AML-193 (cell line): ENCODE measurements at places on chromosomes 6 and 20.
A peak's percentile ranks its signal among the peaks of the same experiment; 100 is the strongest.

DNA sequence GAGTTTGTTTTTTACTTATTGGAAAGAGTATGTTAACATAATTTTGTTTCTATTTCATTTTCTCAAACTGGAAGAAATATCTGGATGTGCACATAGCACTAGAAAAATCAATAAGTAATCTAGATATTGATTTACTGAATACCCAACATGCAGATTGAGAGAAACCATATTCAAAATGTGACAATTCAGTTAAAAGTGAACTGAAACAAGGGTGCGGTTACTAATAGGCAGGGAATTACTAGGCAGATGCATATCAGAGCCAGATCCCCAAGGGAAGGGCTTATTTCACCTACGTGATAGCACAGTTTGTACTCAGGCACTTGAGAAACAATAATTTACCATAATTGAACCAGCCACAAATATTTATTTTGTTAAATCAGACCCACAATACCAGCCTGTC is 493.1 kb upstream of the FLRT3 start:
- DNase-seq: no peak

DNA sequence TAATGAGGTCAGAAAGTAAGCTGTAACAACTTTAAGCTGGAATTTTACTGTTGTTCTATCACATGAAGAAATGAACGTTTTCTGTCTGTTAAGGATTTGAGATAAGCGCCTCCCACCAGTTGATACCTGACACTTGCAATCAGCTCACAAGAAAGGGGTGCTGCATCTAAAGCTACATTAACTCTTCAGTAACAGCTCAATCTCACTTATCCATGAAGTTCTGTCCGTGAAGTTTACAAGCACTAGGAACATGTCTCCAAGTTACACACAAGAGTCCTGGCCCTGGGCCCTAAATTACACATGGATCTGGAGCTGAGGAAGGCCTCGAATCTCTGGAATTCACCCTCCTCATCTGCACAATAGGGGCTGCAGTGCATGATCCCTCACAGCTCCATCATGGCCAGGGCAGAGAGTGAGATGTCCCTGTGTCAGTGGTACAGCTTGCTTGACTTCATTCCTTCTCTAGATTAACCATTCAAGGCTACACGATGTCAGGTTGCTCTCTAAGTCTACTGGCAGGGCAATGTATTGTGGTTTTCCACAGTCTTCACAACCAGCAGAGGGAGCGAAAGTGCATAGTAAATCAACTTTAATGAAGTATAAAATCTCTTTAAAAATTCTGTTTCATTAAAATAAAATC is 182.4 kb upstream of the MCHR2 start:
- peak; percentile 33 for DNase-seq

DNA sequence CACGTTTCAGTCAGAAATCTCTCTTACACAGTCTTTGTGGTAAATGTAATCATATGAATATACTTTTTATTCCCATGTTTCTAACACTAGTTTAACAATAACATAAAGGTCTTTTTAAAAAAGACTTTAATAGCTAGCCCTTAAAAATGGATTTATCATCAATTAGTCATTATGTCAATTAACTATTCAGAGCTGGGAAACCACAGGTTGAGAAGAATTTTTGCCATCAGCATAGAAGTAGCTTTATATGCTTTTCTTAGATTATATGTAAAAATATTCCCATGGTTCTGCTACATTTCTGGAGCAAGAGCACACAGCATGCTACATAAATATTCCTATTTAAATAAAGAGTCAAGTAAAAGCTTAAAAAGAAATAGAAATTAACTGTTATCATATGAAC is 35.5 kb downstream of the ASCC3 start:
- DNase-seq: no peak

DNA sequence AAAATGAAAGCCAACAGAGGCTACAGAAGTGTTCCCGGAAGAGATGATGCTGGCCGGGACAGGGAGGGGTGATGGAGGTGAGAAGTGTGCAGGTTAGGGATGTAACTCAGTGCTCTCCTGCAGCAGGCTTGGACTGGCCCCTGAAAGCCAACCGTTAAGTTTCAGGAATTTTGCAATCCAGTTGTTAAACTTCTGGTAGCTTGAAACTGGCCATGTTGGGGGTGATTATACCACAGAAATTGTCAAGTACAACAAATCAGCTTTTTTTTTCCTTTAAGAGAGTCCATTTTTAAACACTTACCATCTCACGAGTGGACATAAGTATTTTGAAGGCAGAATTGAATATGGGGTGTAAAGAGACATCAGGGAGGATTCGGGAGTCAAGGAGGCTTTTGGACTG is 8.8 kb upstream of the SIRPB1 start:
- no peak for DNase-seq

DNA sequence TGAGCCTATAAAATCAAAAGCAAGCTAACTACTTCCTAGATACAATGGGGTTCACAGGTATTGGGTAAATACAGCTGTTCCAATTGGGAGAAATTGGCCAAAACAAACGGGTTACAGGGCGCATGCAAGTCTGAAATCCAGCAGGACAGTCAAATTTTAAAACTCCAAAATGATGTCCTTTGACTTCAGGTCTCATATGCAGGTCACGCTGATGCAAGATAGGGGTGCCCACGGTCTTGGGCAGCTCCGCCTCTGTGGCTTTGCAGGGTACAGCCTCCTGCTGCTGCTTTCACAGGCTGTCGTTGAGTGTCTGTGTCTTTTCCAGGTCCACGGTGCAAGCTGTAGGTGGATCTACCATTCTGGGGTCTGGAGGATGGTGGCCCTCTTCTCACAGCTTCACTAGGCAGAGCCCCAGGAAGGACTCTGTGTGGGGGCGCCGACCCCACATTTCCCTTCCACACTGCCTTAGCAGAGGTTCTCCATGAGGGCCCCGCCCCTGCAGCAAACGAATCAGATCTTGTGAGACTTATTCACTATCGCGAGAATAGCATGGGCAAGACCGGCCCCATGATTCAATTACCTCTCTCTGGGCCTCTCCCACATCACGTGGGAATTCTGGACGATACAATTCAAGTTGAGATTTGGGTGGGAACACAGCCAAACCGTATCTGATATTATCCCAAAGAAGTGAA is 11.9 kb upstream of the SMIM29 start:
- no peak for DNase-seq

DNA sequence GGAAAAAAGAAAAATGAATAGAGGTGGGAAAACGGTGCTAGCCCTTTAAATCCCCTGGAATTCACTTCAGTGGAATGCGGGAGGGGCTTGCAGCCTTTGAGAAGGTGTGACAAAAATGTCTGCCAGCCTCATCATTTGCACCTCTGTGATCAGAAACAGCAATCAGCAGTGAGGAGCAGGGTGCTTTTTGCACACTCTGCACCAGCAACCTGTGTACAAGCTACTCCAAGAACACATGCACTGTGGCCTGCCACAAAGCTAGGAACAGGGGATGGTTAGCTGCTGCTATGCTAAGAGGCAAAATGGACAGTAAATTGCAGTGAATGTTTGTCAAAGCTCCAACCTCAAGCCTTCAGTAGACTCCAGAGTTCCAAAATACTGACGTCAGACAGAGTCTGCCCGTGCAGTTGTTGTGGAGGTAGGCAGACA is 29.7 kb downstream of the GINS1 start:
- no peak for DNase-seq

- no peak for DNase-seq
Measured at GRCh38 chr6:46612645-46613044, 40.0 kb downstream of the CYP39A1 start.

- DNase-seq: peak; percentile 19
Measured at GRCh38 chr20:36098364-36098763, 56.2 kb upstream of the EPB41L1 start.

- DNase-seq: no peak
Measured at GRCh38 chr6:106373502-106374239, 13.2 kb downstream of the CRYBG1 start.

GRCh38 chr20:35040646-35041045 is 52.0 kb downstream of the TRPC4AP start:
- no peak for DNase-seq

- no peak for DNase-seq
Measured at GRCh38 chr6:6025736-6026135, 19.0 kb upstream of the NRN1 start.

- no peak for DNase-seq
Measured at GRCh38 chr6:33288141-33288920, 708 bp downstream of the WDR46 start.

GRCh38 chr6:37699887-37700619 is 2.4 kb upstream of the MDGA1 start:
- DNase-seq: no peak

GRCh38 chr6:157977176-157977804 is 4.4 kb upstream of the SYNJ2 start:
- no peak for DNase-seq

- no peak for DNase-seq
Measured at GRCh38 chr6:133166766-133167165, 74.4 kb upstream of the EYA4 start.

- DNase-seq: no peak
Measured at GRCh38 chr6:155110721-155111120, 115.6 kb downstream of the TIAM2 start.

DNA sequence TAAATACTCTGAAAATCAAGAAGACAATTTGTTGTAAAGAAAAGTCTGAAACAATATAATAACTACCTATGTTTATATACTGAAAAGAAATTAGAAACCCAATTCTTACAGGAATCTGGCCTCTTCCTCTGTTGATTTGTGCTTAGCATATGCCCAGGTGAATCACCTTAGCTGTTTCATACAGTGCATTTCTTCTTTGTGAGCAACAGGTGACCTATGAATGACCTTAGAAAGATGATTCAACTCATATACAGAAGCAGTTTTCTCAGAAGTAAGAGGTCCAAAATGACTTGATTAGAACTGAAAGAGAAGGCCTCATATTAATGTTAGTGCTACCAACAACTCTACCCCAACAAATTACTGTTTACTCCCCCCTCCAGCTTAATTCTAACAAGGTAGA is 419.5 kb upstream of the ID4 start:
- DNase-seq: no peak

GRCh38 chr20:36604952-36605398 is 604 bp upstream of the RAB5IF start:
- DNase-seq: peak; percentile 59

- DNase-seq: no peak
Measured at GRCh38 chr6:131565056-131565455, 8.0 kb upstream of the ARG1 start.

DNA sequence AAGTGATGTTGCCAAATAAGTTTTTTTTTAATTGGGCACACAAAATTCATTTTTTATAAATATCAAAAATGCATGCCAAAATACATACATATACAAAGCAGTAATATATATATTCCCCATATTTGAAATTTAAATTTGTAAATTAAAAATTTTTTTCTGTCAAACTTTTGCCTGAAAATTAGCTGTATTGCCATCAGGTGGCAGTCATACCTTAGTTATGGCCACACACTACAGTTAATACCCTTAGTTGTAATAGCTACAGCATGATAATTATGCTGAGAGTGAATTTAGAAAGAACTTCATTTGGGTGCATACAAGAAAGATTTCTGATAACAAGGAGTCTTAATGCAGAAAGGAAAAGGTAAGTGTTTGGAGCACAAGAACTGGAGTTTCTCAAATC is 46.2 kb upstream of the SDHAF4 start:
- peak; percentile 23 for DNase-seq

- DNase-seq: no peak
Measured at GRCh38 chr6:10800810-10801209, 37.5 kb downstream of the MAK start.

- DNase-seq: no peak
Measured at GRCh38 chr6:37861452-37861851, 41.9 kb downstream of the ZFAND3 start.

DNA sequence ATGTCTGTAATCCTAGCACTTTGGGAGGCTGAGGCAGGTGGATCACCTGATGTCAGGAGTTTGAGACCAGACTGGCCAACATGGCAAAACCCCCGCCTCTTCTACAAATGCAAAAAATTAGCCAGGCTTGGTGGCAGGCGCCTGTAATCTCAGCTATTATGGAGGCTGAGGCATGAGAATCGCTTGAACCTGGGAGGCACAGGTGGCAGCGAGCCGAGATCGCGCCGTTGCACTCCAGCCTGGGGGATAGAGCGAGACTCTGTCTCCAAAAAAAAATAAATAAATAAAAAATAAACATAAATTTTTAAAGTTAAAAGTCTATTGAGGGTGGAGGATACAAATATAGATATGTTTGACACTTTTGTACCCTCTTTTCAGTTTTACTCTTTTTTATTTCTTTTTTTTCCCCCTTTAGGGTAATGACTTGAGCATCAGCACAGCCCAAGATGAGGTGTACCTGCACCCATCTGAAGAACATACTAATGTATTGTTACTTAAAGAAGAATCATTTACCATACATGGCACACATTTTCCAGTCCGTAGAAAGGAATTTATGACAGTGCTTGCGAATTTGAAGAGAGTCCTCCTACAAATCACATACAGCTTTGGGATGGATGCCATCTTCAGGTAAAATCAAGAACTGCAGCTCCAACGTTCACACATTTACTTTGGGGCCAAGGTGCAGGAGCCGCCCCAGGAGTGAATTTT is 368.9 kb downstream of the LAMA2 start:
- peak; percentile 64 for DNase-seq

- DNase-seq: no peak
Measured at GRCh38 chr6:159212525-159213280, 43.5 kb downstream of the FNDC1 start.

- peak; percentile 58 for DNase-seq
Measured at GRCh38 chr20:23446505-23446904, 6.2 kb downstream of the CST11 start.

DNA sequence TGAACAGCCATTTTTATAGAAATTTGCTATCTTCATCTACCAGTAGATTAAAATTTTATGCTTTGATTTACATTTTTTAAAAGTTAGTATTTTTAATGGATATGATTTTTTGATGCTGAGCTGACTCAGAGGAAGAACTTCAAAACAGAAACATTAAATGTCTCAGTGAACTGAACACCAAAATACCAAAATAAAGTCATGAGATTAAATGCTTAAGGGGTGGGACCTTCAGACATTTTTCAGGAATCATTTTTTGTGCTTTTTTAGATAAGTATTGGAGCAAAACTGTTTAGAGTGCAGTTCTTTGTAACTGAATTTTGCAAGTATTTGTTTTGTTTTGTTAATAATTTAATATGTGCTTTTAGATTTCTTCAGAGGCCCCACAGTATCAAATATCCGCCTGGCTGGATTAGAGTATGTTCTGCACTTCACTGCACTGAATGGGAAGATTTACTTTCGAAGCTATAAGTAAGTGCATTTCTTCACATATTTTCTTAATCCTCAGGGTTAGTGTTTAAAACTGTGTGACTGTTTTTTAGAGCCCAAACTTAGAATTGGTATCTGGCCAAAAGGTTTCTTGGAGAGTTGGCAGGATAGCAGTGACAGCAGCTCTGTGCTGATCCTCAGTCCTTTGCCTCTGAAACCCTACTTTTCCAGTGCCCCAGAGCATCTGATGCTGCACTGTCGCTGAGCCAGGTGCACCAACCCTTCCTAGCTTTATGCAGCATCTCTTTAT is 33.7 kb downstream of the RPF2 start:
- no peak for DNase-seq

- DNase-seq: no peak
Measured at GRCh38 chr6:118152524-118152923, 245.5 kb downstream of the SLC35F1 start.

GRCh38 chr6:125598422-125598821 is 151.0 kb upstream of the HEY2 start:
- peak; percentile 99 for DNase-seq

- no peak for DNase-seq
Measured at GRCh38 chr6:23875006-23875405, 251.0 kb upstream of the NRSN1 start.
